Karpas-422 (cell line): ENCODE measurements at places on chromosomes 7 and 10. TPM values are rescaled to one million over a fixed set of nuclear protein-coding genes. Genes with fewer than 3 reads are reported as not detected.

Gene RNF32
- total RNA-seq = 1.3 and 2.3 TPM in 2 replicates

Gene CLRN3
- total RNA-seq = not detected in 2 replicates

- no peak overlapping the region for H3K4me3 ChIP-seq
- H3K4me1 ChIP-seq = no peaks in the 10 kb centered on the region
- no peak overlapping the region for H3K27ac ChIP-seq
- no peaks in the 10 kb centered on the region for H3K27me3 ChIP-seq
- DNase-seq = no peak
- H3K36me3 ChIP-seq = no peaks in the 10 kb centered on the region
These were observed 81.5 kb upstream of the GNAI1 start for GRCh38 chr7:80053124-80053523.

- no peak overlapping the region for H3K4me3 ChIP-seq
- no peaks in the 10 kb centered on the region for H3K4me1 ChIP-seq
- H3K27me3 ChIP-seq = no peaks in the 10 kb centered on the region
- H3K36me3 ChIP-seq = no peaks in the 10 kb centered on the region
- no peak for DNase-seq
- H3K27ac ChIP-seq = no peak overlapping the region
These were observed 109.5 kb upstream of the LAMB4 start for GRCh38 chr7:108239501-108240225.

GRCh38 chr7:23334482-23335056 is 35.4 kb downstream of the MALSU1 start:
- H3K4me1 ChIP-seq = no peaks in the 10 kb centered on the region
- no peak overlapping the region for H3K27ac ChIP-seq
- H3K27me3 ChIP-seq = no peaks in the 10 kb centered on the region
- H3K36me3 ChIP-seq = peaks cover 71% of the 10 kb centered on the region

DNA sequence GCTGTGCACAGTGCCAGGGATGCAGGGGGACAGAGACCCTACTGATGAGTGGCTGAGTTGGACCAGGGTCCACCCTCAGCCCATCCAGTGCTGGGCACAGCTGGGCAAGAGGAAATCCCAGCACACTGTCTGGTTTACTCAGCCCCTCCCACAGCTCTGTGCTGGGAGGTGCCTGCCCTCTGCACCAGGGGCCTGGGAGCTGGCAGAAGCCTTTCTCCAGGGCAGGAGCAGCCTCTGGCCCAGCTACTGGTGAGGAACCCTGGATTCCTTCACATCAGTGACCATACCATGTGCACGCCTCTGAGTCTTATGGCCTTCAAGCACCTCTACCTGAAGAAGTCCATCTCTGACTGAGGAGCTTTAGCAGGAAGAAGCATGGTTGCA is 25.9 kb upstream of the C10orf71 start:
- no peaks in the 10 kb centered on the region for H3K36me3 ChIP-seq
- no peaks in the 10 kb centered on the region for H3K4me1 ChIP-seq
- DNase-seq = no peak

DNA sequence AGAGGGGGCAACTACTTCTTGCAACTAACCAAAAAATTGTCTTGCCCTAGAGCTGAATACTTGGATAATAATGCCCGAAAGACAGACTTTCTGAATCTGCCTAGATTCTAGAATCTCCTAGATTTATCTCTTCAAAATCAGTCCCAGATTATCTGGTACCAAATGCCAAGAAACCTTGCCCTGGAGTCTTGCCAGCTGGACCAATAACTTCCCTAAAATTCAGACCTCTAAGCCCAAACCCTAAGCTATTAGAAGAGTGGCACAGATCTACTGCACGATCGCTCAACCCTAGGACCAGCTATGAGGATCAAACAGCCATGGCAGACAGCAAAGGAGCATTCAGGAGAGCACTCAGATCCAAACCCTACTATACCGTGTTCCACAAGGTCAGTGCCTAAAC is 45.0 kb downstream of the ARMH3 start:
- H3K27me3 ChIP-seq = no peaks in the 10 kb centered on the region
- no peak overlapping the region for H3K27ac ChIP-seq
- H3K36me3 ChIP-seq = no peaks in the 10 kb centered on the region
- no peak overlapping the region for H3K4me3 ChIP-seq

Gene ADARB2
- total RNA-seq = not detected in 2 replicates

- H3K4me1 ChIP-seq = peaks cover 77% of the 10 kb centered on the region
- DNase-seq = peak; percentile 94
- H3K36me3 ChIP-seq = no peaks in the 10 kb centered on the region
- no peaks in the 10 kb centered on the region for H3K27me3 ChIP-seq
- H3K27ac ChIP-seq = peak overlapping the region; percentile 99
These were observed 52.0 kb upstream of the SMNDC1 start for GRCh38 chr10:110356628-110357245.

DNA sequence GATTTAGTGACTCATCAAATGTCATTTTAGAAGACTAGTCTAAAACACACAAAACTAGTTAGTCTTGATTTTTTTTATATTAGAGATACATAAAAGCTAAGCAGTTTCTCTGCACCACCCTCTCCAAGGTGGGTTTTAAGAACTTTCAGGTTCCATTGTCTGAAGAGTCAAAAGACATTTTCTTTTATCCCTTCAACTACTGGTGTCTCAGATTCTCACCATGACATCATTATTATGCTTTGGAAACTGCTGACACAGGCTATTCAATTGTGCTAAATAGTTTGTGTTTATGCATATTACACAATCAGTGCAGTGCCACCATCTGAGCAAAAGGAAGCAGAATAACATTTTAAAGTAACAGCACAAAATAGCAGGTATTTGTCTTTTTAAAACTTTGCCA is 52.2 kb downstream of the IGF2BP3 start:
- H3K4me1 ChIP-seq = no peaks in the 10 kb centered on the region
- DNase-seq = no peak
- H3K27ac ChIP-seq = no peak overlapping the region
- H3K4me3 ChIP-seq = no peak overlapping the region
- H3K27me3 ChIP-seq = no peaks in the 10 kb centered on the region
- H3K36me3 ChIP-seq = peaks cover 53% of the 10 kb centered on the region

Gene WDFY4
- total RNA-seq = 144 and 181 TPM in 2 replicates

- H3K4me3 ChIP-seq = no peak overlapping the region
- no peaks in the 10 kb centered on the region for H3K36me3 ChIP-seq
- H3K27me3 ChIP-seq = 0 out of 2 replicates have a peak, but pooled peaks cover 3% of the 10 kb centered on the region
These were observed 33.4 kb upstream of the NRBF2 start for GRCh38 chr10:63099734-63100133.

DNA sequence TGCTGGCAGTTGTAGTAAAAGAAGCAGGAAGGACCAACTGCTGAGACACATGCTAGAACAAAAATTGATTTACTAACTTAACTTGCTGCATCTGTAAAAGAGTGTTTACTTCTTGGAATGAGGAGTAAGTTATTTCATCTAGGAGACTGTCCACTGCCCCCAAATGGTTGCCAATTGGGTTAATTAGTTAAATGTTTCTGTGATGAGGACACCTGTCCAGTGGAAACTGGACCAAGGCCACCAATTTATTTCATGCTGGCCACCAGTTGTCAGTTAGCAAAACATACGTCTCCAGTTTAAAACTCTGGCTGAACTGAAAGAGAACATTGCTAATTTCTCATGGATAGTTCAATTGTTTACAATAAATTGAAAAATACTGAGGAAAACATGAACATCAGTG is 191.7 kb downstream of the PPP1R9A start:
- no peaks in the 10 kb centered on the region for H3K27me3 ChIP-seq
- H3K4me1 ChIP-seq = no peaks in the 10 kb centered on the region
- H3K36me3 ChIP-seq = no peaks in the 10 kb centered on the region
- no peak overlapping the region for H3K4me3 ChIP-seq

- no peak for DNase-seq
- peaks cover 4% of the 10 kb centered on the region for H3K4me1 ChIP-seq
- no peaks in the 10 kb centered on the region for H3K36me3 ChIP-seq
- H3K4me3 ChIP-seq = no peak overlapping the region
- H3K27me3 ChIP-seq = no peaks in the 10 kb centered on the region
These were observed 147.0 kb downstream of the WDR37 start for GRCh38 chr10:1203216-1203615.

DNA sequence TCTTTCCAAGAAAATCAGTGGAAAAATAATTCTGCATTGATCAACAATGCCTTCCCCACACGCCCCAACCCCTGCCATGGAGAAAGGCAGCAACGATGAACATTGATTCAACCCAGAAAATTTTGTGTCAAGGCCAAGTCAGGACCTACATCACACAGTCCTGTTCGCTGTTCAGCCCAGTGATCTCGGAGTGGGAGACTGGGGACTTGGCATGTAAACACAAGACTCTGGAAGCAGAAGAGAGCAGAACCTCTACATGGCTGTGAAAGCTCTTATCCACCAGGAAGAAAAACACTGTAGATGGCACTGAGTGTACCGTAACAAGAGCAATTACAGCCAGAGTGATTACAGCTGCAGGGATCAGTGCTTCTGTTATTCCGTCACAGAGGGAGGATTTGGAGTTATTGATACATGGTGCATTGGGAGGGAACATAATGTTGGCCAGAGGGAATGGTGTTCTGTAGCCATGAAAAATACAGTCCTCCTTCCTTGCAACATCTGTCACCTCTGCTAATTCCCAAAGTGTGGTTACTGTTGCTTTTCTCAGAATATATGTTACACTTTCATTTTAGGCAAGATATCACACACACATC is 136.6 kb downstream of the IQUB start:
- no peak overlapping the region for H3K27ac ChIP-seq
- H3K4me3 ChIP-seq = no peak overlapping the region
- H3K36me3 ChIP-seq = no peaks in the 10 kb centered on the region
- H3K4me1 ChIP-seq = no peaks in the 10 kb centered on the region

- no peak overlapping the region for H3K27ac ChIP-seq
- H3K36me3 ChIP-seq = no peaks in the 10 kb centered on the region
- H3K27me3 ChIP-seq = no peaks in the 10 kb centered on the region
- no peak overlapping the region for H3K4me3 ChIP-seq
- no peak for DNase-seq
- no peaks in the 10 kb centered on the region for H3K4me1 ChIP-seq
These were observed 11.0 kb downstream of the TMEM184A start for GRCh38 chr7:1544896-1545416.

Gene HOXA11
- not detected in 2 replicates for total RNA-seq

GRCh38 chr7:121531175-121532070 is 135.3 kb upstream of the FAM3C start:
- DNase-seq = no peak
- H3K36me3 ChIP-seq = no peaks in the 10 kb centered on the region
- H3K27me3 ChIP-seq = no peaks in the 10 kb centered on the region
- no peak overlapping the region for H3K27ac ChIP-seq

GRCh38 chr7:40536421-40536820 is 401.6 kb downstream of the SUGCT start:
- no peak overlapping the region for H3K4me3 ChIP-seq
- no peak for DNase-seq
- H3K27me3 ChIP-seq = no peaks in the 10 kb centered on the region
- H3K36me3 ChIP-seq = no peaks in the 10 kb centered on the region
- no peaks in the 10 kb centered on the region for H3K4me1 ChIP-seq
- no peak overlapping the region for H3K27ac ChIP-seq

- H3K4me1 ChIP-seq = no peaks in the 10 kb centered on the region
- no peak for DNase-seq
- H3K27ac ChIP-seq = no peak overlapping the region
- no peaks in the 10 kb centered on the region for H3K36me3 ChIP-seq
- H3K4me3 ChIP-seq = no peak overlapping the region
These were observed 201.2 kb downstream of the SNX10 start for GRCh38 chr7:26492816-26493215.

DNA sequence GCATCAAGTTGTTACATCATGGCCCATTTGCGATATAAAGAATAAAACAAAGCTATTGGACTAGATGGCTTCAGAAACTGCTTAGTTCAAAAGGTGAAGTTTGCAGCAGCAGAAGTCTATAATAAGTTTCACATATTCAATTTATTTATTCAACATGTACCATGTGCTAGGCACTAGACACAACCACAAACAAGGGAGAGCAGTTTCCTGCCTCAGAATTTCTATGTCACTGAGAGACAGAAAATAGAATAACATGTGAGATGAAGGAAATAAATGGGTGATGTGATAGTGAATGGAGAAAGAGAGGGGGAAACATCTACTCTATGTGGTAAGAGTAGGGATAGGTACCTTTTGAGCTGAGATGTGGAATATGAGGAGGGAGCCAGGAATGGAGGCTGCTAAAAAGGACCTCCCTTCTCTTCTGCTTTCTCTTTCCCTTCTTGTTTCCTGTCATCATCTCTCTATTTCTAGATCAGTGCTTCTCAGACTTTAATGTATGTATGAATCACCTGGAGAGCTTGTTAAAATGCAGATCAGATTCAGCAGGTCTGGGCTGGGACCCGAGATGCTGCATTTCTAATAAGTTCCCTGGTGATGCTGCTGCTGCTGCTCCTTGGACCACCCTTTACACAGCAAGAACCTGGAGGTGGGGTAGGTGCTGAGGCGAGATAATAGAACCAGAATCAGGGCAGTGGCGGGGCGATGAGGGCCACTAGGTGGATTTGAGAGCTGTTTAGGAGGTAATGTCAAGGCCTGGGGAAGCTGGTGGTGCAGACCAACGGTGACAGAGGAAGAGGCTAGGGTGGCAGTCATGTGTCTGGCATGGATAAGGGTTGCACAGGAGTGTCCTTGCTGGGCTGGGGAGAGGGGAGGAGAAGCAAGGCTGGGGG is 13.7 kb upstream of the INMT start:
- H3K4me3 ChIP-seq = no peak overlapping the region
- DNase-seq = no peak
- H3K4me1 ChIP-seq = peaks cover 7% of the 10 kb centered on the region
- no peak overlapping the region for H3K27ac ChIP-seq
- no peaks in the 10 kb centered on the region for H3K36me3 ChIP-seq
- no peaks in the 10 kb centered on the region for H3K27me3 ChIP-seq

Gene C10orf53
- not detected in 2 replicates for total RNA-seq

DNA sequence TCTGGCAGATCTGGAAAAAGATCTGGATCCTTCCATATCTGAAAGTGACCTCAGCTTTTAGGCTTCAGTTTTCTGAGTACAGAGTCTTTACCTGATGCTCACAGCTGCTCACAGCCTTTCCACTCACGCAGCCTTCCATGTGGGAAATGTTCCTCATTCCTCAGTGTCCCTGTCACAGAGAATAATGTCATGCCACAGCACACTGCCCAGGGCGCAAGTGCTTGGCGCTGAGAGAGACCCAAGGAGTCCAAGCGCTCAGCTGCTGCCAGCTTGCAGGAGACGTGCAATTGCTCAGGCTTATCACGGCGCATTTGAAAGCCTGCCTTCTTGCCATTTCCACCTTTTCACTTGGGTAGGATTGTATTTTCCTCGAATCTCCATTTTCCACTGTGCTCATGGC is 271.9 kb upstream of the MKI67 start:
- no peaks in the 10 kb centered on the region for H3K4me1 ChIP-seq
- H3K27me3 ChIP-seq = no peaks in the 10 kb centered on the region
- H3K27ac ChIP-seq = no peak overlapping the region
- no peak for DNase-seq

Gene INA
- total RNA-seq = not detected in 2 replicates

DNA sequence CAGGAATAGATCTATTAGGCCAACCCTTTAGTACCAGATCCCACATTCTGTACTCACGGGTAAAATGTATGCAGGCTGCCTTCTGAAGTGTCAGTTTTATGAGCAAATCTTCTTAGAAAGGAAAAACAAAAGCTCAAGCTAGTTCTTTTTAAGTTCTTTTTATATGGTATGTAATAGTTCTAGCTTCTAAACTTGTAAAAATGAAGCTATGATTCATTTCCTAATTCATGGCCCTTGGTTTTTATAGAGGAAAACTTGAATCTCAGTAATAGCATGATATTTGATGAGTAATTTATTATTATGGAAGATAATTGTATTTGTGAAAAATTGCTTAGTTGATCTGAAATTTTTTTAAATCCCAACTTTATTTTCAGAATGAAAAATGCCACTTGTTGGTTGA is 54.3 kb downstream of the SLK start:
- no peak overlapping the region for H3K4me3 ChIP-seq
- no peak overlapping the region for H3K27ac ChIP-seq
- DNase-seq = no peak
- H3K27me3 ChIP-seq = no peaks in the 10 kb centered on the region

- H3K27ac ChIP-seq = no peak overlapping the region
- no peaks in the 10 kb centered on the region for H3K27me3 ChIP-seq
- no peak overlapping the region for H3K4me3 ChIP-seq
- no peaks in the 10 kb centered on the region for H3K4me1 ChIP-seq
- no peak for DNase-seq
- no peaks in the 10 kb centered on the region for H3K36me3 ChIP-seq
These were observed 323.8 kb downstream of the GLRX3 start for GRCh38 chr10:130459851-130460490.
